ENCODE measurements at places on chromosomes 4 and X.

DNA sequence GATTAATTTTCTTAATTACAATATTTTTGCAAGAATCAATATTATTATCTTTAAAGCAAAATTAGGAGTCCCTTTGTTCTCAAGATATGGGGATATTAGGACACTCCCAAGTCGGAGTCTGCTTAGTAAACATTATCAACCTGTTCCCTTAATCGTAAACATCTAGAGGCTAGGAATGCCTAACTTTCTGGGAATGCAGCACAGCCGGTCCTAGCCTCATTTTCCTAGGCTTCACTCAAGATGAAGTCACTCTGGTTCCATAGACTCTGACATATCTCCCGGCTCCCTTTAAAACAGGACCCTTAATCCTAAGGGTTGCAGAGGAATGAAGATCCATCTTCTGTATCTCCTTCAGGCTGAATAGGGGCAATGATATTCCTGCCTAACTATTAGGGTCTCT is 367.6 kb downstream of the GPM6A start:
- no peak for DNase-seq

DNA sequence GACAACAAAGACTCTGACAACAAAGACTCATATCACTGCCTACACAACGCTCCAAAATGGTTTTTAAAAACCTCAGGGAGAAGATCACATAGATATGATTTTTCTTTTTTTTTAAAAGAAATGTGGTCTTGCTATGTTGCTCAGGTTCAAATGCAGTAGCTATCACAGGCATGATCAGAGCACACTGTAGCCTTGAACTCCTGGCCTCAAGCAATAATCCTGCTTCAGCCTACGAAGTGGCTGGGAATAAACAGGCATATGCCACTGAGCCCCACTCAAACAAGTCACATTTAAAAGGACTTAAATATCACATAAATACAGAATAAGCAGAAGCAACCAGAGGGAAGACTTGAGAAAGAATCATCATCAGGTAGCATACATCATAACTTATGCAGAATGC is 14.7 kb downstream of the DHX15 start:
- DNase-seq: no peak

GRCh38 chrX:150032742-150033141 is 94.5 kb upstream of the EOLA2 start:
- no peak for DNase-seq

DNA sequence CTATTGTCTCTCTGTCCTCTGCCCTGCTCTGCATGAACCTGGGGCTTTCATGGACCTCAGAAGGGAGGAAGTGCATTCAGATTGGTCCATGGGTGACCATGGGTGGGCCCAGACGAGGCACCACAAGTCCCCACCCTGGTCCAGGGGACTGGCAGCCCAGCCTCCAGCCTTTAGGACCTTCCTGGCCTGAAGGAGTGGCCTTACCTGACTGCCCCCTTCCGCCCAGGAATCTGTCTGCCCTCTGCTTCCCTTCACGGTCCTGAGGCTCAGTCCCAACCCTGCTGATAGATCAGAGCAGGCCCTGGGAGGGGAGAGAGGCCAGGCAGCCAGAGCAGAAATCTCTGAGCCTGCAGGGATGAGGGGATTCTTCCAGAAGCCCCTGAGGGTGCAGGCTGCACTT is 455.4 kb downstream of the PCDH18 start:
- DNase-seq: no peak

DNA sequence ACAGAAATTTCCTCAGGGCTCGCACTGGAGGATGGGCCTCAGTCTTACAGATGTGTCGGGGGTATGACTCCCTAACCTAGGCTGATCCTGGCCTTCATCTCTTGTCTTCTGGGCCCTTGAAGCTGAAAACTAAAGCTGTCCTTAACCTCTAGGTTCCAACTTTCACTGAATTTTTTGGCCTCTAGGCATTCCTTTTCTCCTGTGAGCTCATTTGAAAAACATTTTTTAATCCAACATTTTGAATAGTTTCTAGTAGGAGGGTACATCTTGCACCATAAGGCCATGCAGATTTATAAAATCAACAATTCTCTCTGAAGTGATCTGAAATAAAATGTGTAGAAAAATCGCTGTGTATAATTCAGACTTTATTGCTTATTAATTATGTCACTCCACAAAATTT is 19.7 kb downstream of the RWDD4 start:
- no peak for DNase-seq

GRCh38 chrX:32155044-32155638 is 1056.2 kb downstream of the DMD start:
- DNase-seq: no peak

GRCh38 chrX:87664381-87664780 is 146.8 kb downstream of the KLHL4 start:
- no peak for DNase-seq

DNA sequence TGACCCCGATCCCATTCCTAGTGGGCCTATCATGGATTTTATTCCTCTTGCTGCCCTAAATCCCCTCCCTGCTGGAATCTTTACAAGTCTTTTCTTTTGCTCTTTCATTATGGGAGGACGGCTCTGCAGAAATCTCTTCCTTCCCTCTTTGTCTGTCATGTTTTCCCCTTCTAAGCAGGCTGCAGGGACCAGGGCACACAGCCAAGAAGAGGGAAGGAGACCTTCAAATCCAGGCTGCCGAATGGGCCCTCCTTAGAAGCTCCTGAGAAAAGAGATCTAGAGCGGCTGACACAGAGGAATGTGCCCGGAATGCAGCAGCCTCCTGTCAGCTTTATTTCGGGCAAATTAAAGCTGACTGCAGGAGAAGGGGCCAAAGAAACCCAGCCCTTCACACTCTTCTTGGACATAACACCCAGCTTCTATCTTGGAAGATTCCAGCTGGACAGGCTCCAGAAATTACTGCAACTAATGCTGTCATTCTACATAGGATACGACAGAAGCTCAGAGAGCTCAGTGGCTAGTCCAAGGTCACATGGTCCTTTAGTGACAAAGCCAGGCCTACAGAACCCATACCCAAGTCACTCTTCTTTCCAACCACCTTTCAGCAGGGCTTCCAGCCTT is 187.8 kb upstream of the NHS start:
- no peak for DNase-seq

- DNase-seq: no peak
Observed at GRCh38 chr4:159268607-159269006, 165.7 kb downstream of the RAPGEF2 start.

GRCh38 chr4:156638925-156639605 is 332.5 kb downstream of the PDGFC start:
- DNase-seq: no peak

DNA sequence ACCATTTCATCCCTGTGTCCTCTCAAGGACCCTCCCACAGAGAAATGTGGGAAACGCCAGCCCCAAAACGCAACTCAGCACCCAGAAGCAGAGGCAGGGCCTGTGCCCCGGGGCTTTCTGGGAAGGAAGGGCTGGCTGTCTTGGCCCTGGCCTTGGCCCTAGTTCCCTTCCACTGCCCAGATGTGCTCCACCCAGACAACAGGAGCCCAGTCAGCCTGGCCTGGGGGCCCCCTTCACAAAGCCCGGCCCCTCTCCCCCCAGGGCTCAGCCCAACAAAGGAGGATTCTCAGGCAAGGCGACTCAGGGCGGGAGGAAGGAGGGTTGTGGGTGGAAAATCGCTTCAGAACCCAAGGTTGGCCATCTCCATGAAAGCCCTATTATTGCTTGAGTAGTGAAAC is 82.5 kb downstream of the PJA1 start:
- no peak for DNase-seq

GRCh38 chr4:25107827-25108516 is 52.3 kb downstream of the SEPSECS start:
- DNase-seq: no peak

DNA sequence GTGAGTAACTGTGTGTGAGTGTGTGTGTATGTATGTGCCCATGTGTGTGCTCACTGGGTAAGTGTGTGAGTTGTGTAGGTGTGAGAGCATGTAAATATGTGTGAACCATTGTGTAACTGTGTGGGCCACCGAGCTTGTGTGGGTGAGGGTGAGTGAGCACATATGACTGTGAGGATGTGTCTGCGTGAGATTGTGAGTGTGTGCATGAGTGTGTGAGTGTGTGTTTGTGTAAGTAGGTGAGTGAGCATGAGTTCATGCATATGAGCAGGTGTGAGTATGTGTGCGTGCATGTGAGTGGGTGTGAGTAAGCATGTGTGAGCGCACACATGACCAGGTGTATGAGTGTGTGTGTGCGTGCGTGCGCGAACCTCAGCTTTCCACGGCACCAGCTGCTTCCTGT is 1.4 kb upstream of the ATP2B3 start:
- no peak for DNase-seq

DNA sequence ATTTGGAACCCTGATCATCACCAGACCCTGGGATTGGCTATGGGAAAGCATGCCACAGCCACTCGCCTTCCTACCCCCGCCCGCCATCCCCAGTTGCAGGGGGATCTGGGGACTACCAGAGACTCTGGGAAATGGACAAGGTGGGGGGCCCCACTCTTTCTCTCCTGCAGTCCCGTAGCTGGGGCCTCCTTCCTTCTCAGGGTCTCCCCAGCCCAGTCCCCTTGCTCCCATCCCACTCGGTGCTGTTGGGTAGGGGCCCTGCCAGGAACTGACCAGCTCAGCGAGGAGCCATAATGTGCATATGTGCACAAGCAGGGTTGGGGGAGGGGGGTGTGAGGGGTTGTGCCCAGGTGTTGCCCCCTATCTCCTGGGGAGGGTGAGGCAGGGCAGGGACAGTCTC is 3.4 kb upstream of the USP11 start:
- no peak for DNase-seq

DNA sequence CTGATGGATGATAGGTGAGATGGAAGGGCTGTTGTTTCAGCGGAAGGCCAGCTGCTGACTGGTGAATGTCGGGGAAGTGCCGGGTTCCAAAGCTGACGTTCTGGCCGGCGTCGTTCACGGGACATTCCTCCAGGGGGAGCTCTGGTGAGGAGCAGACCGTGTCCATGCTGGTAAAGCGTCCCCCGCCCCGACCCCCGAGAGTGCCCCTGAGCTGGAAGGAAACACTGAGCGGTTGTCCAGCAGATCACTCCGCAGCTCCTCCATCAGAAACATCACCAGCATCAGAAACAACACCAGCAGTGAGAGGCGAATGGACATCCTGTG is 18.6 kb upstream of the ADRA2C start:
- no peak for DNase-seq

DNA sequence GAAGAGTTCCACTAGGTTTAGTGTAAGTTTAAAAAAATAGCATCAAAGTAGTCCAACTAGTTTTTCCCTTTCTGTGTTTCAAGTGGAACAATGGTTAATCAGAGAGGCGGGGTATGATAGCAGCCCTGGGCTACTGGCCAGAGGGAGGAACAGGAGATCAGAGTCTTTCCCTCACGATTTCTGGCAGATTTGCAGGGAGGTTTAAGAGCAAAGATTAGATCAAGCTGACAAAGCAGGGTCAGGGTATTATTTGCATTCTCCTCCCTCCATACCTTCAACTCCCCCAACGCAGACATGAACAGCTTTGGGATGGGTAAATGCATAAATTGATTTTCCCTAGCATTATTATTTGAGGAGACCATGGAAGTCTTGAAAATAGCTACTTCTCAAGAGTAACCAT is 277.6 kb upstream of the DIAPH2 start:
- DNase-seq: no peak

GRCh38 chrX:9598344-9598743 is 133.5 kb downstream of the TBL1X start:
- no peak for DNase-seq

DNA sequence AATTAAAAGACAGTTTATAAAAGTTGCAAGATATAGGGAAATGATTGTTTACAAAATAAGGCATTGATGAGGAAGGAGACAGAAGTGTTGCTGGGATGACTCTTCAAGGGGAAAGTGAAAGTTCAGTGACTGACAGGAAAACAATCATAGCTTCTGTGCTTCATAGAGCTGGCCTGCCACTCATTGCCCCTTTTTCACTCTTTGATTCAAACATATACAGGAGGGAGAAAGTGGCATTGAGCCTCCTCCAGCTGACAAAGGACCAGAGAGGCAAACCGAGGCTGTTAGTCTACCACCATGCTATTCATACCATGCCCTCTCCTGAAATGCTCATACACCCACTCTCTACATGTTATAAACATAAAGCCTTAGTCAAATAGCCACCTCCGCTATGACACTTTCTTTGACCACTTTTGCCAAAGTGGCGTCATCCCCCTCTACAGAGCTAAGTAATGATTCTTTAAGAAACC is 79.2 kb upstream of the ATOH1 start:
- DNase-seq: no peak

- no peak for DNase-seq
Observed at GRCh38 chr4:65393078-65393477, 277.2 kb downstream of the EPHA5 start.

GRCh38 chrX:133171962-133172708 is 46.0 kb downstream of the TFDP3 start:
- DNase-seq: no peak

DNA sequence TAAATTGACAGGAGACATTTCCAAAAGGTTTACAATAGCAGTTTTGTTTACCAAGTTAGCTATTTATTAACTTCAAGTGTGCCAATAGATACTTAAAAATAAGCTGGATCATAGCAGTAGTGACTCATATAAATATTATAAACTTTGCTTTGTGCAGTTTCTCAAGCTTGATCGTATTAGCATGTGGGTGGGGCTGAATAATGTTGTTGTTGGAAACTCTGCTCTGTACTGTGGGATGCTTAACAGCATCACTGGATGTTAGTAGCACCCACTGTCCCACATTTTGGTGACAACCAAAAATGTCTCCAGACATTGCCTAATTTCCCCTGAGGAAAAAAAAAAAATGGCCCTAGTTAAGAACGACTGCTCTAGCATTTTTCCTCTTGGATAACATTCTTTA is 855.2 kb upstream of the ADGRL3 start:
- DNase-seq: no peak

DNA sequence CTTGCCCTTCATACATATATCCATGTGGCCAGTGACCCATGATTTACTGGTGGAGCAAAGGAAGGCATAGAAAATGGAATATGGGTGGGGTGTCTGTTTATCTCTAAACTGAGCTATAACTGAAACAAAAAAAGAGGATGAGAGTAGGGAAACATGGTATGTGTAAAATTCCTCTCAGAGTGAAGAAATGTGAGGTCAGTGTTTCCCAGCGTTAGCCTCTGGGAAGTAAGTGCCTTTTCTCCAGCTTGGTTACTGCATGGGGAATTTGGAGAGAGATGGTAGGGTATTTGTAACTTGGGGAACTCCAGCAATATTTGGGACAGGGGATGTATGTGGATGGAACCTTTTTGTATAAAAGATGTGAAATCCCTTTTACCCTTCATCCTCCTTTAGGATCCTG is 89.4 kb downstream of the AFF1 start:
- DNase-seq: no peak

DNA sequence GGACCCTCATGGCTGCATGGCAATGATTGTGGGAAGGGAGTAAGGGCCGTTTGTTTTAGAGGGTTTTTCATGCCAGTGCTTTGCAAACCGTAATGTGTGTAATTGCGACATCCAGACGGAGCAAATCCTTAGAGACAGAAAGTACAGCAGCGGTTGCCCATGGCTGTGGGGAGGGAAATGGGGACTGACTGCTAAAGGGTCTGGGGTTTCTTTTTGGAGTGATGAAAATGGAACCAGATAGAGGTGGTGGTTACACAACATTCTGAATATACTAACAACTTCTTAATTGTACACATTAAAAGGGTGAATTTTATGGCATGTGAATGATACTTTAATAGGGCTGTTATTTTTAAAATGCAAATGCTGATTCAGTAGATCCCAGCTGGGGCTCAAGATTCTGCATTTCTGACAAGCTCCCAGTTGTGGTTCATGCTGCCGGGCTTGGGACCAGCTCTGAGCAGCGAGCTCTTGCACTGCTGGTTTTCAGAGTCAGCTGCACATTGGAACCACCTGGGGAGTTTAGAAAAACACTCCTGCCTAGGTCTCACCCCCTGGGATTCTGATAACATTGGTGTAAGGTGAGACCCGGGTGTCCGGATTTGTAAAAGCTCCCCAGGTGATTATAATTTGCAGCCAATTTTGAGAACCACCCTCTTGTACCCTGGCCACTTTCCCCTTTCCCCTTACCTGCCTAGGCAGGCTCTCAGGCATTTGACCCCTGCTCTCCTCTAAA is 47.7 kb downstream of the PRPS1 start:
- DNase-seq: no peak

All from activated CD8-positive, alpha-beta memory T cell treated with anti-CD3 and anti-CD28 coated beads for 4 hours (primary cell).